OCI-LY7 (cell line): ENCODE measurements at places on chromosomes 16 and 17. TPM values are rescaled to one million over a fixed set of nuclear protein-coding genes. Genes with fewer than 3 reads are reported as not detected.

Gene CASKIN1
- total RNA-seq: 0.06 and 0.13 TPM in 2 replicates

Gene TOP2A
- 340 and 442 TPM in 2 replicates for total RNA-seq

Gene TBC1D3G
- total RNA-seq: not detected in 2 replicates

Gene SEPTIN1
- 171 and 181 TPM in 2 replicates for total RNA-seq

Gene ACSM2B
- not detected in 2 replicates for total RNA-seq

- no peak for DNase-seq
These were observed 603.0 kb upstream of the CDH8 start for GRCh38 chr16:62638964-62639870.

DNA sequence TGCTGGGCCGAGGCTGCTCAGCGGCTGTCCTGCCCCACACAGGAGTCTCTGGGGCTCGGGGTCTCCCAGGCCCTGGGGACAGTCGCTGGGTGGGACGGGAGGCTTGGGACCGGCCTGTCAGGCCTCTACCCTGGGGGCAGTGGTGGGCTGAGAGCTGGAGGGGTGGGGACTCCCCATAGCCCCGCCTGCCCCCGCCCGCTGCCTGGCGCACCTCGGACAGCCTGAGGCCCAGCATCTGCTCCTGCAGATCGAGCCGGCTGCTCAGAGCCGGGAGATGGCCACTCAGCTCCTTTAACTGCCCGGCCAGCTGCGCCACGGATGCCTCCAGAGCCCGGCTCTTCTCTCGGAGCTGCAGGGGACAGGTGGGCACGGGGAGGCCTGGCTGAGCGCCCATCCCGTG, 6.7 kb downstream of the PERCC1 start:
- DNase-seq: no peak

DNA sequence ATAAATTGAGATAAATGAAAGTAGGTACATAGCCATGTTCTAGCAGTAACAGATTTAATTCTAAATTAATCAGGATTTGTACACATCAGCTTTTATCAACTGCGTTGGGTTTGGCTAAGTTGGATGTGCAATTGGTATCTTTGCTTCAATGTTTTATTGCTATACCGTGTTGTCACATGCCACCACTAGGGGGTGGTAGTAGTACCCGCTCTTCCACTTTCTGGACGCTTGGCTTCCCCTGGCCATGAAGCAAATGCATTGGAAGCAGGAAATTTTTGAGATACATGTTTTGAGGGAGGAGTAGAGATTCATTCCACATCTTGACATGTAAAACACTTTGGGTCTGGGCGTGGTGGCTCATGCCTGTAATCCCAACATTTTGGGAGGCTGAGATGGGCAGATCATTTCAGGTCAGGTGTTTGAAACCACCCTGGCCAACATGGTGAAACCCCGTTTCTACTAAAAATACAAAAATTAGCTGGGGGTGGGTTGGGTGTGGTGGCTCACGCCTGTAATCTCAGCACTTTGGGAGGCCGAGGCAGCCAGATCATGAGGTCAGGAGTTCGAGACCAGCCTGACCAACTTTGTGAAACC, 58.6 kb downstream of the EMP2 start:
- peak; percentile 70 for DNase-seq

- no peak for DNase-seq
These were observed 114.5 kb upstream of the CHMP6 start for GRCh38 chr17:80876950-80877728.

- DNase-seq: no peak
These were observed 24.9 kb downstream of the CDC42EP4 start for GRCh38 chr17:73286863-73287296.

DNA sequence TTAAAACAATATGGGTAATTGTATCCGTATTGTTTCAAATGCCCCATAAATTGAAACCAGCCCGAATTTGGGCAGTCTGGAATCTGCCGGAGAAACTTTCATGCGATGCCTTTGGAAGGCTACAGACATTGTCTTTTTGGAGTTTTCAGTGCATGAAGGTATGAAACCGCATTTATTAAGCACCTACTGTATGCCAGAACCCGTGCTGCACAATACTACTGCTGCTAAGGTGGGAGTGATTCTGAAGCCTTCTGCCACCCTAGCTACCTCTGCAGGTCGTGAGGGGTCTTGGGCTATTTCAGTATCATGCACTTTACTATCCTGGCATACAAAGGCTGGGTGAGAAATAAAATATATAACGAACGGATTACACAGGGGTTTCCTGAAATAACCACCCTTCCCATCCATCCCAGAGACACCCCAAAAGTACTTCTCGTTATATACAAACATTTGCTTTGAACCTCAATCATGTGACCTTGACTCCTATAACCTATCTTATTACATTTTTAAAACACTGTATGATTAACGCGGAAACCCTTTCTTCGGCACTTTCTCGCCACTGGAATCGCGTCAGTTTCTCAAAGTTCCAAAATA, 1.0 kb upstream of the MSI2 start:
- DNase-seq: no peak

DNA sequence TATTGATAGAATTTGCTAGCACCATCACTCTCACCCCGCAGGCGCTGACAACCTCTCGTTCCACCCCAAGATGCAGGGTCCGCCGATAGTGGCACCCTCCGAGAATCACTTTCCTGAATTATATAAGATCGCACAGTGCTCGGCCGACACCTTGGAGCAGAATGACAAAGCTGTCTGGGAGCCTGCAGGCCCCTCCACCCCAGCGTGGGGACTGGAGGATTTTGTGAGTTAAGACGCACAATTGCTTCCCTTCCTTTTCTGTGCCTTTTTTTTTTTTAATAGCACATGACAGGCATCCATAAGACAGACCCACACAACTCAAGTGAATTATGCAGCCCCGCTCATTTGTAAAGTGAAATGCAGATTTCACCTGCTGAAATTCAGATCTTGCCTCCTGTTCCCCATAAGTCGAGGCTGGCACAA, 155.3 kb downstream of the C16orf78 start:
- DNase-seq: no peak

DNA sequence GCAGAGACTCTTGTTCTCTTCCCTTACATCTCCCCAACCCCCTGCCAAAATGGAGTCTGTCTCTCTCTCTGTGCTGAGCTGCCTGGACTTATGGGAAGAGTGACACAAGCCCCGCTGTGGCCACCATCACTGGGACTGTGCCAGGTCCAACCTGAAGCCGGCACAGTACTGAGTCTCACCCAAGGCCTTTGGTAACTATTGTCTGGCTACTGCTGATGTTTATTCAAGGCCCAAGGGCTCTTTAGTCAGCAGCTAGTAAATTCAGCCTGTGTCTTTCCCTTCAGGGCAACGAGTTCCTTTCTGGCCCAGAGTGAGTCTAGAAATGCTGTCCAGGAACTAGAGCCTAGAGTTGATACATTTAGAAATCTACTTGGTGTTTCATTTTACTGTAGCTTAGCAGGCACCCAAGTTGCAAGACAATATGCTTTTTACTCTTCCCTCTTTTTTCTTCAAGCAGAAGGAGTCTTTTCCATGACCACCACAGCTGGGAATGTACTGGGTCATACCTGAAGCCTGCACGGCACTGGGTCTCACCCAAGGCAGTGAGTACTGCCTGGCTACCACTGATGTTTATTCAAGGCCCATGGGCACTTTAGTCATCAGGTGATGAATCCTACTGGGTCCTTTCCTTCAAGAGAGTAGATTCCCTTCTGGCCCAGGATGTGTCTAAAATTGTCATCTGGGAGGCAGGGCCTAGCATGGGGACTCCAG, 17.7 kb downstream of the EFCAB5 start:
- no peak for DNase-seq

- no peak for DNase-seq
These were observed 23.2 kb upstream of the ANKFN1 start for GRCh38 chr17:56130026-56130425.

DNA sequence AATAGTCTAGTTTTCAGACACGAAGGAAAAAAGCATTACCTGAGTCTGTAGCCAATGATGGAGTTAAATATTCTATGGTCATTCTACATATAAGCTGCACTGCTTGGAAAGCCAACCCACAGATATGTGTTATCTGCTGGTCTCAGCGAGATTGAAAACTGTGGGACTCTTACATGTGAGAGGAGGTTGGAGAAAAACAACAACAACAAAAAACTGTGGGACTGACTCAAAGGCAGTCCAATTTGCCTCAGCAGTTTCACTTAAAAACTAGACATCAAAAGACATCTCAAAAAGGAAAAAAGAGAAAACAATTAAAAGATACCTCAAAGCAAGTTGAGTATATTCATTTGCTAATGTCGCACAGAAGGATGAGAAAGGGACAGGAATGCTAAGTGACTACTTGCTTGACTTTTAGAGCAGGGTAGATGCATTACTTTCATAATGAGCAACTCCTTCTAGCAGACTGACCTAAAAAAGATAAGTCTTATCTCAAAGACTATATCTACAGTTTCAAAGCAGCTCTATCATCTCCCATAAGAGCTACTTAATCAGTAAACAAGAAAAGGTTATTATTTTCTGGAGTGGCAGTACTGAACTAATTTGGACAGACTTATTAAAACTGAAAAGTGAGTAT, 35.5 kb upstream of the ITGA2B start:
- DNase-seq: no peak

DNA sequence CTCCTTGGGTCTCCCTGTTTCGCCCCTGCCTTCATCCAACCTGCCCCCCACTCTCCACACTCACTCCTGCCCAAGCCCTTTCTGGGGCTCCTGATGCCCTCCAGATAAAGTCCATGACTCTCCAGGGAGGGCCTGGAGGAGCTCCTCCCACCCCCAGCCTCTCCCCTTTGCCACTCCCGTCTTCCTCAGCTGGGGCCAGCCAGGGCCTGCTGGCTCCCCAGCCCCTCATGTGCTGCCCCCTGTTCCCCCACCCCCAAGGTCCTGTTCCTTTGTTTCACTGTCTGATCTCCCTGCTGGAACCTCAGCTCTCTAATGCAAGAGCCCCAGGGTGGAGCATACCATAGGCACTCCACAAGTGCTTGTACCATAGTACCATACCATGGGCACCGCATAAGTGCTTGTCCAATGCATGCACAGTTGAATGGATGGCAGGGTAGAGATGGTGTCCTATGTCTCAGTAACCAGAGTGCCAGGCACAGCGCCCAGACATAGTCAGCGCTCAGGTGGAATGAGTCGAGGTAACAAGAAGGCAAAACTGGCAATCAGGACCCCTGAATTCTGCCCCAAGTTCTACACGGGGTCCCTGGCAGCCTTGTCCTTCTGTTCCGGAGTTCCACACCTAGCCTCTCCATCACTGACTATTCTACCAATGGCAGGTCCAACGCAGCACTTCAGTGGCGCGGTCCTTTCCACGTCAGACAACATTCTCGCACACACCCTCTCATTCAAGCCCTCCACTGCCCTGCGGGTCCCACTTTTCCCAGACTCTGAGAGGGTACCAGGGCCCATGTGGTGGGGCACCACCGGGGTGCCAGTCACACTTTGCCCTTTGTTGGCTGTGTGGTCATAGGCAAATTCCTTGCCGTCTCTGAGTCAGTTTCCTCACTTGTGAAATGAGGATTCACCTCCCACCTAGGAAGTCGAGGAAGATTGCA, 1.4 kb downstream of the PLCD3 start:
- DNase-seq: no peak

DNA sequence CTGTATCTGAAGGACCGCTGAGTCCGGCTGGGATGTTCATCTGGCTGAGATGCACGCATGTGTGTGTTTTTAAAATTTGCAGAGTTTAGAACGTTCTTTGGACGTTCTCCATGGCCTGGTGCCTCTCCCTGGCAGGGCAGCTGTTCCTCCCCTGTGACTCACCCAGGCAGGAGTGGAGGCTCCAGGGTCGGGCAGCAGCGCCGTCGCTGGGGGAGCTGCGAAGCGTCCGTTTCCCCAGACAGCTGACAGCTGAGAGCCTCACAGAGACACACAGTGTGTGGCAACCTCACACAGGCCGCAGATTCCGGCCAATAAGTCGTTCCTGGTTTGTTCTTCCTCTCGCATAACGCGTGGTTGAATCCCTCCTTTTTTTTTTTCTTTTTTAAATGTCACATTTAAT, 80.6 kb downstream of the OR1D5 start:
- no peak for DNase-seq
